Activated naive CD4-positive, alpha-beta T cell treated with anti-CD3 and anti-CD28 coated beads, Interleukin-2, amount 10 ng/mL, durations not matched to agents 5 hours and 36 hours (primary cell): ENCODE measurements at places on chromosomes 4 and X. TPM values are rescaled to one million over a fixed set of nuclear protein-coding genes. Genes with fewer than 3 reads are reported as not detected.

ZIC3 gene
- total RNA-seq: not detected

MCF2 gene
- total RNA-seq: 0.12 TPM

AFM gene
- not detected for total RNA-seq

GPR143 gene
- total RNA-seq: not detected

ITM2A gene
- total RNA-seq: 146 TPM
